Activated naive CD4-positive, alpha-beta T cell treated with Interleukin-2 at 50 U/mL for 16 hours (primary cell): ENCODE measurements at places on chromosomes 3 and 15.

DNA sequence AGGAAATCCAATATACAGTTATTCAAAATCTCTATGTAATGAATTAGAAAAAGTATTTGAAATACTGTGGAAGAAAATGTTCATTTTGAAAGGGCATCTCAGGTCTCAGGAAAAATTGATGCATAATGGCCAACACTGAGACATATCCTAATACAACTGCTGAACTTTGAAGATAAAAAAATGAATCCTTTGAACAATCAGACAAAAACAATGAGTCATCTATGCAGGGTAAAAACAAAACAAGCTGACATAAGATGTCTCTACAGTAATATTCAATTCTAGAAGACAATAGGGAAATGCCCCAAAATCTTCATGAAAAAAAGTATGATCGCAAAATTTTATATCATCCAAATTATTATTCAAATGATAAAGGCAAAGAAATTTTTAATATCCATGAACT lies 34.0 kb upstream of the ZNF280D start:
- DNase-seq = no peak

DNA sequence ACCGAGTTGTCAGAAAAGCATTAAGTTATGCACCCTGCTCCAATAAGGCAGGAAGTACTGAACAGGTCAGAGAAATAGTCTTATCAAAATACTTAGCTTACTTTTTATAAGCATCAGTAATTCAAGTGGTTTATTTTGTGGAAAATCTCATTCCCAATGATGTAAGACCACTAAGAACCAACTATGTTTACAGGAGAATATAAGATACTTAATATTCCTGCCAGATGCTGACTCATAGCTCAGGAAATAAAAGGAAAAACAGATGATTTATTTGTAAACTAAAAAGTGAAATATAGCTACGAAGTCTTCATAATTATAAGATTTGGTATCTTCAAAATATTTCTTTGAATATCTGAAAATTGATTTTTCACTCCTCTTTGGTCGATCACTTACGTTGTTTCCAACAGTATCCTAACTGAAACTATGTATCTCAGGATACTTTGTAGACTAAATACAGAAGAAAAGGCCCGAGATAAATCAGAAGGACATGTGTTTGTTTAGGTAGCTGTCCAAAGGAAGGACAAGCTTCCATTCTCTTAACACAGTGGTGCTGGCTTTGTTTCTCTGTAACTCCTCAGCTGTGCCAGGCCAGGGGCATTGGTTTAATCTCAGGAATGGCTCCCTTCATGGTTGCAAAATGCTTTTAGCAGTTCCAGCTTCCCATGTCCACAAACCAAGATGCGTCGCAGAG lies 295.8 kb downstream of the GBE1 start:
- DNase-seq = no peak

DNA sequence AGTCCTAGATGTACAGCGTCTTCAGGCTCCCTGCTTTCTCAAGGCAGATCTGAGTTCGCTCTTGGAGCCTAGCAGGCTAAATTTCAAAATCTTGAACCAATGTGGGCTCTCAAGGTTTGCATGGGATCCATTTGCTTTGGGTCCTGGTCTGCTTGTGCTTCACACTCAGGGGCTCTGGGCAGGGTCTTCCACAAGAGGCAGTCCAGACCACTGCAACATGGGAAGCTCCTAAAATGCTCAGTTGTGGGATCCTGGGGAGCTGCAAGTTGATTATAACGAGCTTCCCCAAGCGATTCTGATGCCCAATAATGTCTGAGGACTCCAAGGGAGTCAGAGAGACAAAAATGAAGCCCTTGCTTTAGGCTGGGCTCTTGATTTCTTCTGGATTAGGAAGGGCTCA lies 6.7 kb downstream of the NUTM1 start:
- no peak for DNase-seq

DNA sequence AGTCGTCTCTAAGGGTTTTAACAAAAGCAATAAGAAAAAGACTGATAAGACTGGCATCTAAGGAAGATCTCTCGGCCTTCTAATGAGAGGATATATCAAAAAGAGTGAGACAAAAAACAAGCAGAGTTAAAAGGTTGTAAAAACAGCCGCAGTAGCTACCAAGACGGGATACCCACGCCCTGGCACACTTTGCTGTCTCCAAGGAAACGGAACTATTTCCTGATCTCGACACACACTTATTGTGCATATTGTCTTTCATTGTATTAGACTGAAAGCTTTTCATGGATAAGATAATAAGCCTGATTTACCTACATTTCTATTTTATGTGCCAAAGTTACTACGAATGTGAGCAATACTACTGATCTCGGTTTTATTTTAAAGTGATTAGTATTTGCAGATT lies 161.5 kb upstream of the MCTP2 start:
- no peak for DNase-seq

GRCh38 chr3:108125550-108126071 lies 34.8 kb upstream of the CD47 start:
- DNase-seq = peak; percentile 63

DNA sequence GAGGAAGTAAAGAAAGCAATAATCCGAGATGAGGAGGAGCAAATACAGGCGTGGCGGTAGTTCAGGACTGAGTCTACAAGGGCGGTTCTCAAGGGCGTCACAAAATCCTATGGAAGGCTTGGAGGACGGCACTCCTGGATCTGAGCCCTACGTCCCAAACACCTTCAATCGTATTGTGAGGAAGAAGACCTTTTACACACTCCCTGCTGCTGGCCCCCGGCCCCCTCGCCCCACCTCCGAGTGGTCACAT lies 747 bp downstream of the PLD1 start:
- DNase-seq = no peak

- no peak for DNase-seq
Measured at GRCh38 chr15:70153921-70154717, 56.4 kb upstream of the TLE3 start.

GRCh38 chr3:52117537-52117936 lies 36.7 kb downstream of the POC1A start:
- DNase-seq = no peak

DNA sequence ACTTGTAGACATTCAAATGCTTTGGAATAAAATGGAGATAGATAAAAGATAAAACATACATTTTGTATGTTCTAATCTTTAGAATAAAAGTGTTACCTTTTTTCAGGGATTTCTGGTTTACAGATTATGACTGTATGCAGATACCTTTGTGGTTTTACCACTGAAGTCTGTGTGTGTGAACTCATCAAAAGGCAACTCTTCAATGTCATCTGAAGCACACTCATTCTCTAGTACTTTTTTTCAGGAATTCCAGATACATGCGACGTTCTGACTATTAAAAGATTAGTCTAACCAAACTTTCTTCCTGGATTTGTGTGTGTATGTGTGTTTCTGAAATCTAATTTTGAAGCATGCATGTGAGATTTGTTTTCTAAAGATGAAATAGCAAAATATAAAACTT lies 188.6 kb downstream of the NLGN1 start:
- DNase-seq = no peak

DNA sequence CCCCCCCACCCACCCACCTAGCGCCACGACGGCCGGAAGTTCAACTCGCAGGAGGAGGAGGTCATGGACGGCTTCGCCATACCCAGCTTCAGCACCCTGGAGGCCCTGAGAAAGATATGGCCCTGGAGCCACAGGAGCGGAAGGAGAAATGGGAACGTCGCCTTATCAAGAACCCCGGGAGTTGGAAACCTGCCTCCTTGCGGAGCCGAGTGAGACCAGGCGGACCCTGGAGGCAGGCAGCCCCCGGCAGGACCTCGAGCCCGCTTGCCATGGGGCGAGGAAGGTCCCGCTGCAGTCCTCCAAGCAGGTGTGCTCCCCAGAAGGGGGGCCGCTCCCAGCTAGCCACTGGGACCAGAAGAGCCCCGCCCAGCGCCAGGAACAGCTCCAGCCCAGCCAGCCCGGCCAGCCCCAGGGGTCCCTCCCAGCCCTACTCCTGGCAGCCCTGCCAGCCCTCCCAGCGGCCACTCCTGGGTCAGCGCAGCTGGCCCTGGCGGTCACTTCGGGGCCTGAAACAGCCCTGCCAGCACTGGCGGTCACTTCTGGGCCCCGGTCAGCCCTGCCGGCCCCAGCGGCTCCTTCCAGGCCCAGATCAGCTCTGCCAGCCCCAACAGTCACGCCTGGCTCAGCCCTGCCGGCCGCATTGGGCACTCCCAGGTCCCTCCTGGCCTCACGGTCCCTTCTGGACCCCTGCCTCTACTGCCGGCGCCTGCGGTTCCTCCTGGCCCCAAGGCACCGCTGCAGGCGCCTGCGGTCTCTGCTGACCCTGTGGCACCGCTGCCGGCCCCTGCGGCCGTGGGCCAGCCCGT lies 10.3 kb upstream of the ROPN1B start:
- DNase-seq = no peak

GRCh38 chr3:163577271-163577670 lies 1501.0 kb downstream of the SI start:
- no peak for DNase-seq

- no peak for DNase-seq
Measured at GRCh38 chr3:40851836-40852235, 327.1 kb downstream of the ZNF621 start.

- no peak for DNase-seq
Measured at GRCh38 chr3:124553178-124553577, 177.1 kb upstream of the UMPS start.

DNA sequence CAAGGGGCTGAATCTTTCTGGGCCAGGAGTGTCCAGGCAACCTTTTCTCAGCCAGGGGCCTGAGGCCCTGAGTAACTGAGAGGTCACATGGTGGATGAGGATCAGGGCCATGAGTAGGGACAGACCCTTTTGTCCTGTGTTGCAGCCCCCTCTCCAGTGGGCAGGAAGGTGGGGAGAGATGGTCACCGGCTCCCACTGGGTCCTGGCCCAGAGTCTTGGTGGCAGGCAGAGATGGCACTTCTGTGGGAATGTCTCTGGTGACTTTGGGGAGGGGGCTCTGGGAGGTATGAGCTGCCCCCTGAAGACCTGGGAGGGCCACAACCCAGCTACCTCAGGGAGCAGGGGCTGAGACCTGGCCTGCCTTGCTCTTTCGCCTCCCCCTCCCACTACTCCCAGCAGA lies 6.8 kb downstream of the ESYT3 start:
- DNase-seq = no peak

DNA sequence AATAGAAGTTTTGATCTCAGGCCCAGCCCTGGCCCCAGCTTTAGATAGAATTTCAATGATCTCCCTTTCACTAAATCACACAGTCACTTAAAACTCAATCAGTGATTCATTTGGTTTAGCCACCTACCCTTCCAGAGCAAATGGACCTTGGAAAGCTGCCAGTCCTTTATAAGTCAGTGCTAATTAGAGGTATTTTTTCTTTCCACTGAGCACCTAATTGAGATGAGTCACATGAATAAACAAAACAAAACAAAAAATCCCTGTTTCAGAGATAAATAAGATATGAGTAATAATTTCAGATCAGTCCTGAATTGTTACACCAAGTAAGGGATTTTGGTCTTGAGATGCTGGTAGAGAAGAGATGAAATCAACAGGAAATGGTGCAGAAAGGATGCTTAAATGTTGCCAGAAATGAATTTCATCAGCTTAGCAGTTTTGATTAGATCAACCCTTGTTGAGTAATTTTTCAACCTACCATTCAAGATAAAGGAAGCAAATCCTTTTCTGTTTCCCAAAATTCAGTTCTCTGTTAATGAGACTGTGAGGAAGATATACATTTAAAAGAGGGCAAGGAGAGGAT lies 352.0 kb upstream of the COL8A1 start:
- DNase-seq = no peak

DNA sequence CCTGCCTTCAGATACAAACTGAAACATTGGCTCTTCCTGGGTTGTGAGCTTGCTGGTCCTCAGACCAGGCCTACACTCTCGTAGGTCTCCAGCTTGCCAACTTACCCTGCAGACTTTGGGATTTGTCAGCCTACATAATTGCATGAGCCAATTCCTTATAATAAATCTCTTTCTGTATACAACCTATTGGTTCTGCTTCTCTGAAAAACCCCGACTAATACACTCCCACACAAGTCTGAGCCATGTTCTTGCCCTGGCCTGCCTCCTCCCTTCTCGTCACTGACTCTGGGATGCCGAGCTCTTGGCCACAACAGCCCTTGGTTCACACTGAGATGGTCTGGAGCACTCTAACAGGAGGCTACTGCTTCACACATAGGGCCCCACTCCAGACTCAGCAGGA lies 9.5 kb downstream of the CYP19A1 start:
- no peak for DNase-seq
